ENCODE measurements at places on chromosomes 11 and 22.

GRCh38 chr22:40626851-40627250 is 9.7 kb downstream of the MRTFA start:
- DNase-seq: no peak

- DNase-seq: no peak
These were observed 222.1 kb downstream of the LRRC4C start for GRCh38 chr11:41237382-41237781.

- DNase-seq: no peak
These were observed 31.6 kb upstream of the ACCSL start for GRCh38 chr11:44016131-44016530.

DNA sequence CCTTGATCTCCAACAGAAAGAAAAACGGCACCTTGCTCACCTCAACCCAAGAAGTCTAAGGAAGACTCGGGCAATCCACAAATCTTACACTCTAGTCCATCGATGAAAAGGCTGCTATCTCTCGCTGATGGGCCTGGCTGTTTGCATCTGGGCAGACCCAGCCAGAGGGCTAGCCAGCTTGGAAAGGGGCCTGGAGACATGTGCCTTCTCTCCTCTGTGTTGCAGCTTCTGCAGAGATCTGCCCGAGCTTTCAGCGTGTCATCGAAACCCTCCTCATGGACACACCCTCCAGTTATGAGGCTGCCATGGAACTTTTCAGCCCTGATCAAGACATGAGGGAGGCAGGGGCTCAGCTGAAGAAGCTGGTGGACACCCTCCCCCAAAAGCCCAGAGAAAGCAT is 3.2 kb downstream of the SCGB1A1 start:
- no peak for DNase-seq

- DNase-seq: peak; percentile 1
These were observed 43.2 kb downstream of the PANX1 start for GRCh38 chr11:94171693-94172440.

DNA sequence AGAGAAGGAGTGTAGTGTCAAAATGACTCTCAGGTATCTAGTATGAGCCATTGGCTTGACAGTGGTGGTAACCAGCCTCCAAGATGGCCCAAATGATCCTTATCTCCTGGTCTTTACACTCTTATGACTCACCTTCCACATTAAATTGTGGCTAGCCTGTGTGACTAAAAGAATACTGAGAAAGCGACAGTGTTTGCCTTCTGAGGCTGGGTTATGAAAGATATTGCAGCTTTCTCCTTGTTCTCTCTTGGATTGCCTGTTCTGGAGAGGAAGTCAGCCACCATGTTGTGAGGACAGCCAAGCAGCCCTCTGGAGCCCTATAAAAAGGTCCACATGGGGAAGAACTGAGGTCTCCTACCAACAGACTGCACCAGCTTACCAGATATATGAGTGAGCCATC is 15.8 kb downstream of the C11orf71 start:
- no peak for DNase-seq

DNA sequence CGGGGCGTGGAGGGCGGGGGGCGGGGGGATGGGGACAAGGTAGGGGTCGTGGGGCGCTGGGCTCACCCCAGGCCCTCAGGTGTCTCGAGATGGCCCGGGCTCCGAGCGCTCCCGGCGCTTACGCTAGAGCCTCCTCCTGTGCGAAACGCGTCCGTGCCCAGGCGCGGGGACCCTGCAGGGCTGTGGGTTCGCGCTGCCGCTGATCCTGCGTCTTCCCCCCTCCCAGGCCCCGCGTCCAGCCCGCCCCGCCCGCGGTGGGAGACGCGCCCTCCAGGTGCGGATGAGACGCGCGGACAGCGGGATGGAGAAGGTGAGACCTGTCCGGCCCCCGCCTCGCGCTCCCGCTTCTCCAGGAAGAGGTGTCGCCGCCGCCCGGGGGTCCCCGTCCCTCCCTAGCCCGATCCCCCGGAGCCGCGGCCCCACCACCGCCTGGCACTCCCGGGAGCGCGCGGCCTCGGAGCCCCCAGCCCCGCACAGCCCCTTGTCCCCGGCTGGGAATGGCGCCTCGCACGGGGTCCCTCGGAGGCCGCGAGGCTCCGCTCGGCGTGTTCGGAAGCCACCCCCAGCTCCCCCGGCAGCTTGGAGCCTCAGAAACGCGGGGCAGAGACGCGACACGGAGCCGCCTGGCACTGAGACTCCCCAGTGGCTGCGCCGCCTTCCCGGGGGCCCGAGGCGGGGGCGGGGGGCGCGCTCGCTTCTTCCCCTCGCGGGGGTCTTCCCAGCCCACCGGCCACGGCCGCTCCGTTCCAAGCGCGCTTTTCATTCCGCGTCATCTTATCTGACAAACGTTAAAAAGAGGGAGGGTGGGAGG is 27.6 kb upstream of the TOLLIP start:
- DNase-seq: no peak

- no peak for DNase-seq
These were observed 13.3 kb upstream of the CACNA1I start for GRCh38 chr22:39556970-39557841.

GRCh38 chr11:111788051-111788450 is 21.9 kb upstream of the PPP2R1B start:
- DNase-seq: no peak

All from NCI-H2227 treated with DMSO at 0.1 percent for 48 hours (cell line).